CD8-positive, alpha-beta T cell (primary cell): ENCODE measurements at places on chromosomes 5 and 9. TPM values are rescaled to one million over a fixed set of nuclear protein-coding genes. Genes with fewer than 3 reads are reported as not detected.

- no peak for DNase-seq
Measured at GRCh38 chr5:39216631-39217030, 2.7 kb downstream of the FYB1 start.

DNA sequence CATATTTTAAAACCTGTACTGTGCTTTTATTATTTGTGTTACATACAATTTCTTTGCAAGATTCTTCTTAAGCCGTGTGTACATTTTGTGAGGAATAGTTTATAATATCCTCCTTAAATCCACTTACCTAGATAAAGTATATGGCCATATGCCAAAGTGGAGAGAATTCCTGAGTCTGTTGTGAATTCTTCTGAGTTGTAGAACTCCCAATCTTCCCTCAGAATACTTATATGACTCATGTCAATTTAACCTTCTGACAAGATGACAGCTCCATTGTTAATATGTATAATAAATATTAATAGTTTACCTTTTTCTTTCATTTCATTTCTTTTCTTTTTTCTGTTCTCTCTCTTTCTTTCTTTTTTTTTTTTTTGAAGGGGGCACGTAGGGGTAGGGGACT is 6.0 kb upstream of the RICTOR start:
- DNase-seq, result no peak

GRCh38 chr5:179111267-179112207 is 51.4 kb downstream of the ZNF354C start:
- no peak for DNase-seq

The ZFP2 gene
- 0.36 TPM for total RNA-seq

DNA sequence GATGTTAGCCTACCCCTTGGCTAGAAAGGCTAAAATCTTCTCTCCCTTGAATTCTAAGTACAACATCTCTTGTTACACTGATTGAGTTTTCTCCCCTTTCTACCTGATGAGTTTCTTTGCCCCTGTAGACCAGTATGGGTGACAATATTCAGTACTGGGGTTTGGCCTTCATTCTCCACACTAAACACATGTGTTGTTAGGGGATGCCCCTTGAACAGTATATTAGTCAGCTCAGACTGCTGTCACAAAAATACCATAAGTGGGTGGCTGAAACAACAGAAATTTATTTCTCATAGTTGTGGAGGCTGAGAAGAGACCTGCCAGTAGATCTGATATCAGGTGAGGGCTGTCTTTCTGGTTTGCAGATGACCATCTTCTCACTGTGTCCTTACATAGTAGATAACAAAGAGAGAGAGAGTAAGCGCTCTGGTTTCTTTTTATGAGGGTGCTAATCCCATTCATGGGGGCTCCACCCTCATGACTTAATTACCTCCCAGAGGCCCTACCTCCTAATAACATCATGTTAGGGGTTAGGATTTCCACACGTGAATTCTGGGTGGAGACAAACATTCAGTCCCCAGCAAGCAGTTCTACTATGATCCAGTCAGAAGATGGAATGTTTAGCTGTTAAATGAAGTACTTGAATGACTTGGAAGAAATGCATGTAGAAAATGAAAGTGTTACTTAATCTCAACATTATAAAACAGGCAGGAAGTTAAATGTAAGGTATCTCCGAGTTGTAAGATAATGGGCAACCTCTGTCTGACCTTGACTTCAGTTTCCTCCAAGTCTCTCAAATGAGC is 17.5 kb downstream of the VLDLR start:
- no peak for DNase-seq

- DNase-seq, result no peak
Measured at GRCh38 chr9:110048976-110049698, 158.8 kb downstream of the C9orf152 start.

DNA sequence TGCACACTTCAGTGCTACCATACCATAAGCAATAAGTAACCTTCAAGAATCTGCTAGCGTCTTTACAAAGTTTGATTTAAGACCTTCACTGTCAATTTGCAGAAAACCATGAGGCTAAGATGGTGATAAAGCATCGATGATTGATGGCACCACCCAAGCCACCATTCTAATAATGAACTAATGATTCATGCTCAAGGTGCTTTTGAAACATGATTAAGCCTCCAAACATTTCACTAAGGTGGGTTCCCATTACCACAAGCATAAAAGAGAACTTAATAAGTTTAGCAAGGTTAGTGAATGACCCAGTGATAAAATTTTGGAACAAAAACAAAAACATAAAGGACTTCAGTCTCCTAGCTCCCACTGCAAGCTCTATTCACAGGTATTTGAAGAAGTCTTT is 214.7 kb downstream of the FBXL17 start:
- no peak for DNase-seq

The DMRTA1 gene
- total RNA-seq, result not detected

The ITK gene
- 231 TPM for total RNA-seq

The TLR4 gene
- total RNA-seq, result 0.17 TPM

- no peak for DNase-seq
Measured at GRCh38 chr5:14054965-14055963, 87.9 kb upstream of the TRIO start.

The SLC36A3 gene
- total RNA-seq, result not detected

The UNC5A gene
- not detected for total RNA-seq

The TMEFF1 gene
- total RNA-seq, result not detected

The OXCT1 gene
- total RNA-seq, result 19.8 TPM

DNA sequence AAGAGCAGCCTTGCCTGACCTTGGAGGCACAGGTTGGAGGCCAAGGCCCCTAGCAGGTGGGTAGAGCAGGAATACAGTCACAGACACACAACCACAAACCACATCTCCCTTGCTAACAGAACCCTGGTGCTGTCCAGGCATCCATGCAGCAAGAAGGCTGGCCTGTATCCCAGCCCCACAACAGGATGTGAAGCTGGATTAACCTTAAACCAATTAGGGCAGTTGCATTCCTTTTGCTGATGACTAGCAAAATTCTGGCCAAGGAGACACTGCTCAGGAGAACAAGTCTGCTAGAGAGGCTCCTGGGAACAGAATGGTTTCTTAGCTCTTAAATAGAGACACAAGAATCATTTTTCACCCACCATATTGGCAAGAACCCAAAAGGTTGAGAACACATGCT is 97.8 kb downstream of the C5orf15 start:
- DNase-seq, result no peak

The ACOT12 gene
- not detected for total RNA-seq

DNA sequence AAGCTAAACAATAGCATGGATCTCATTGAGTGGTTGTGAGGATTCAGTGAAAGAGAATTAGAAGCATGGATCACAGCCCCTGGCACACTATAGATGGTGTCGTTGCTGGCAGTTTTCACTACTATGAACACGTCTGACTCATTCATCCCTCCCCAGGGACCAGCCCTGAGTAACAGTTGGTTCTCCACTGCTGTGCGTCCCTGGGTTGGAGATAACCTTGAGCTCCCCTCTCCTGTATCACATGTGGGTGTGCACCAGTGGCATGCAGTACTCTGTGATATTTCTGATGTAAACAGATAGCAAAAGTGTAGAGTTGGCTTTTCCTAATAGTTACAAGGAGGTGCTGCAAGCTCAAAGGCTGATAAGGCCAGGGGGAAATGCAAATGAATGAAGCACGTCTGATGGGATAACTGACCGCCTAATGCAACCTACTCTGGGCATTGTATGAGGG is 8.8 kb upstream of the LCP2 start:
- DNase-seq, result no peak

- DNase-seq, result no peak
Measured at GRCh38 chr9:121275781-121276658, 8.1 kb downstream of the GSN start.

DNA sequence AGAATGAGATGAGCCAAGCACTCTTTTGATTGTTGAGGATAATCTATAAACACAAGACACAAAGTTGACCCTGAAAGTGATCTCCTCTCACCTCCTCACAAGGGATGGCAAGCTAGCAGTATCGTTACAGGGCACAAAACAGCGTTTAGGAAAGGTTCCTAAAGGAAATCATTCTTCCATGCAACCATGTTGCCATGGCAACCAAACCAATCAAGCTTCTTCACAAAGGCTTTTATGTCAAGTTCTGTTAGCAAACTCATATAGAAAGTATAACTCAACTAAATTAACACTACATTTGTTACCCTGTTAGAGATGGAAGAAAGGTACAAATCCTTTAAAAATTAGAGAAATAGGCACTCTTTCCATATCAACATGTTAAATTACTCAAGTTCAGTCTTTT is 1016.8 kb upstream of the DMAC1 start:
- no peak for DNase-seq

DNA sequence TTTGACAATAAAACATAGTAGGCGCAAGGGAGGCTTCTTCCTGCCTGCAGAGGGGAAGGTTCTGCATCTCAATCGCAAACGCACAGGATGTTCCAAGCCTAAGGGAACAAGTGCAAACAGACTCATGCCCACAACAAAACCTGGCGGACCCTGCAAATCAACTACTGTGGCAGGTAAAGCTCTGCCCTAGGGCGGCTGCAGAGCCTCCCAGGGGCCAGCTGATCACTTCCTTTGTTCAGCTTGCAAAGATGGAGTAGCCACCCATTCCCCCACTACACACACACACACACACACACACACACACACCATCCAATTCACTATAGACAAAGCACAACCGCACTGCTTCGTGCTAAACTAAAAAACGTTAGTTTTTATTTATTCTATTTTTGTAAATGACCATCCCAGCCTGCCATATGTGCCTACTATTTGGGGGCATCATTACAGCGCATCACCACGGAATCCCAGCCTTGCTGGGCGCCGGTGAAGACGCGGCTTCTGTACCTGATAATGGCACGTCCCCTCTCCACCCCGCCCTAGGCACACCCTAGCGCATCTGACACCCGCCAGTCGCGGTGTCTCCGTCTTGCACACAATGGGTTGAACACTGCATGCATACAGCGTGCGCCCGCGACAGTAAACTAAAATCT is 57.6 kb downstream of the DPYSL3 start:
- no peak for DNase-seq

GRCh38 chr5:174320051-174320450 is 274.5 kb downstream of the NSG2 start:
- DNase-seq, result no peak

- no peak for DNase-seq
Measured at GRCh38 chr5:181153814-181154213, 6.4 kb downstream of the OR2V2 start.

DNA sequence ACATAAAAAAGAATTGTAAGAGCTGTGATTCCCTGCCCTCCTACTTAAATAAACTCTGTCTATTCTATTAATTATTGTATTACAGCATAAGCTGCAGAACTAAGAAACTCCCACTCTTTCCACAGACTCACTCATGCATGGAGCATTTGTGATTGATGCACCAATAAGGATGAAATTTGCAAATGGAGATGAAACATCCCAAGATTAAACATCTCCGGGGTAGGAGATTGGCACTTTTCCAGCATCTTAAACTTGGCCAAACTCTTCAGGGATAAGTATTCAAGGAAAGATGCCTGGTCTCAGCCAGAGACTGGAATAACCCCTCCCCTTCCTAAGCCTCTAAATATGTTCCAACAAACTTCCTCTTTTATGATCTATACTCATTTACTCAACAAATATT is 472.0 kb downstream of the ACTL7B start:
- DNase-seq, result no peak

The OTP gene
- not detected for total RNA-seq
